ENCODE measurements at places on chromosomes 7 and 10.

- DNase-seq, result no peak
These were observed 1.7 kb downstream of the ADAM8 start for GRCh38 chr10:133274751-133275683.

DNA sequence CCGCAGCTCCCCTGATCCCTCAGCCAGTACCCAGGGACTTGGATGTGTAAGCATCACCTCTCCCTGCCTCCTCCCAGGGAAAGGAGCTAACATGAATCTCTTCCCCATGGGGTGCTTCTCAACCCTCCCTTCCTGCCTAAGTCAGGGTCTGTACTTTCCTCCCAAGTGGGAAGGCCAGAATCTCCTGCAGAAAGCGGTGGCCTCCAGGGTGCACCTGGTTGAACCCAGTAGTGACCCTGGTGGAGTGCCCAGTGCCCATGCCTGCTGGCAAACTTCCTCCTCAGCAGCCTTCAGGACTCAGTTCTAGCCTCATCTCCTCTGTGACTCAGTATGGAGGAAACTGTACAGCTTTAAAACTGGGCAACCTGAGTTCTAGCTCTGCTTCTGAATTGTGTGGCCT, 2.8 kb upstream of the LOXL4 start:
- no peak for DNase-seq

GRCh38 chr10:60426425-60426824, 36.8 kb upstream of the ANK3 start:
- peak; percentile 69 for DNase-seq

DNA sequence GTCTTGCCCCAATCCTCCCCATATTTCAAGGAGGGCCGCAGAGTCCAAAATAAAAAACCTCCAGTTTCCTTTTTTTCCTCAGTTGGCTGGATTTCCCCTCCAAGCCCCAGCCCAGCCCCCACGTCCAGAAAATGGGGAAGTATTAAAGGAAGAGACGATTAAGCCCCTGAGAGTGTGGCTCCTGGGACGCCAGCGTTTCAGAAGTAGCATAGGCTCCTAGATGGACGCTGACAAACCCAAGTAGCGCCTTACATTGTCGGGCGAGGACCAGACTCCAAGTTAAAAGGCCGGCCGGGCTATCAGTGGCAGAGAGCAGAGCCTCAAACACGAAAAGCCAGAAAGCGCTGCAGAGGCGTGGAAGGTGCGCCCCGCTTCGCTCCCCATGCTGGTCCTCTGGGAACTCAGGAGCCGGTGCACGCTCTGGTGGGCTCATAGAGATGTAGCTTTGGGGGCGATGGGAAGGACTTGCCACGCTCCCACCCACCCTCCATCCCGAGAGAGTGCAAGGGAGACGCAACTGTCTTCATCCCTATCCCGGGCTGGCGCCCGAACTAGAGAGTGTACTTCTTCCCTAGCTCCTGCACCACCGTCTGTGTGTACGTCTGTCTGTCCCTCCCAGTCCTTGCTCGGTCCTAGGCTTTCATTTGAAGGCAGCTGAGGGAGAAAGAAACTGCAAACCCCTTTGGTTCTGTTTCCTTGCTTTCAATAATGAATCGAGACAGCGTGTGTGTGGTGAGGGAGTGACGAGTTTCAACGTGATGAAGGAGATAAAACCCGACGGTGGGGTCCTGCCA, 6.3 kb upstream of the EMX2 start:
- DNase-seq, result no peak

DNA sequence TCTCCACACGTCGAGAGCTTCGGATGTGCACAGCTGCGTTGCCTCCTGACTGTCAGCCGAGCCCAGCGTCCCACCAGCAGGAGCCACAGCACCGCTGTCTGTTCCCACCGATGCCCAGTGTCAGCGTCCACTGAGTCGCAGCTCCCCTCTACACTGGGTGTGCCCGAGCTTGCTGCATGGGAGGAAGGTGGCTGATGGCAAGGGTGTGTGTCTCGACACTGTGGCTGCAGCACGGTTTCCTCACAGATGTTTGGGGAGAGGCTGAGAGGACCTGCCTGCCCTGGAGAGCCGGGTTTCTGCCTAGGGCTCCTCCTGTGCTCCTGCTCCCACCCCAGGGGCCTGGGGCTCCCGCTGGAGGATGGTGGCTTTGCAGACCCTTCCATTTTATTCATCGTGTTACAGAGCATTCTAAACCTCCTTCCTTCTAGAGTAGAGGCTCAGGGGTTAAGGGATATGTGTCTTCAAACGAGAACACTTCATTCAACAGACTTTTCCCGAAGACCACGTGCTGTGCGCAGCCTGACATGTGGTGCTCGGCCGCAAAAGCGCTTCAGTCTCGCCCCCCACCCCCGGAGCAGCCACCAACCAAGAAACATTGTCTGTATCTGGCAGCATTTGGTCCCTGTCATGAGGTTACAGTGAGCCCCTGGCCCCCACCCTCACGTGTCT, 384.8 kb downstream of the DNAJB6 start:
- no peak for DNase-seq

GRCh38 chr7:151038951-151039849, 9.1 kb upstream of the ASIC3 start:
- peak; percentile 63 for DNase-seq

- DNase-seq, result no peak
These were observed 3.4 kb upstream of the ITGB1 start for GRCh38 chr10:32961343-32961894.

- peak; percentile 56 for DNase-seq
These were observed 219.7 kb upstream of the STK17A start for GRCh38 chr7:43363035-43363791.

- DNase-seq, result no peak
These were observed 223.4 kb downstream of the SEC23IP start for GRCh38 chr10:120115959-120116358.

GRCh38 chr7:153858355-153858754, 193.8 kb upstream of the DPP6 start:
- DNase-seq, result no peak

DNA sequence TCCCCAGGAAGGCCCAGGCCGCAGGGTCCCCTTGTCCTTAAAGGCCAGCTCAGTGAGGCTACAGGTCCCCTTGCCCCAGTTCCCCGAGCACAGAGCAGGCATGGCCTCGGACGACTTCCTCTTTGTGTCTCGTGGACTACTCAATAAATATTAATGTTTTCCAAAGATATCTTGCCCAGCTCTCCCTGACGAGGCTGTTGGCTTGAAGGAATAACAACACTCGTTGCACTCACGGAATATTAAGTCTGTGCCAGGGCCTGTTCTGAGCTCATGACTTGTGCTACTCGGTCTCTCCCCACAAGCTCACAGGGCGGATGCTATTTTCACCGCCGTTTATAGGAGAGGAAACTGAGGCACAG, 68.2 kb downstream of the CUX1 start:
- DNase-seq, result no peak

DNA sequence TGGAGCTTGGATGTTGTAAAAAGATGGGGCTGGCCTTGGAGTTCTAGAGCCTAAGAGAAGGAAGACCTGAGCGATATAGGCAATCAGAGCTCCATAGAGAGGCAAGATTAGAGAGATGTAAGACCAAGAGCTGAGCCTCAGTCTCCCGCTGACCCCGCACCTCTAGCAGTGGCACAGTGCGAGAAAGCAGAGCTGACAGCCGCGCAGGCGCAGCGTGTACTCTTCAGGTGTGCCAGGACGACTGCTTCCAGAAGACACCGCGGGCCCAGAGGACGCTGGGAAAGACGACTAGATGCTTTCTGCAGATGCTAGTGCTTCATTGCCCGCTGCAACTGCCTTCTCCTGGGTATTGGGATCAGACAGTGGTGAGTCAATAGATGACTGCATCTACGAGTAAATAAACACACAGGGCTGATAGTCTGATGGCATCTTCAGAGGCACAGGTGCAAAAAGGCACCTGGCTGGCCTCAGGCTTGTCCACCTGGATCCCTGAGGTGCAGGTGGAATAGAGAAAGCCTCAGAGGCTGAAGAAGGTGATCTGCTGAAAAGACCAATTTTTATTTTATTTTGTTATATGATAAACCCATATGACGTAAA, 38.1 kb upstream of the CCDC6 start:
- DNase-seq, result no peak

DNA sequence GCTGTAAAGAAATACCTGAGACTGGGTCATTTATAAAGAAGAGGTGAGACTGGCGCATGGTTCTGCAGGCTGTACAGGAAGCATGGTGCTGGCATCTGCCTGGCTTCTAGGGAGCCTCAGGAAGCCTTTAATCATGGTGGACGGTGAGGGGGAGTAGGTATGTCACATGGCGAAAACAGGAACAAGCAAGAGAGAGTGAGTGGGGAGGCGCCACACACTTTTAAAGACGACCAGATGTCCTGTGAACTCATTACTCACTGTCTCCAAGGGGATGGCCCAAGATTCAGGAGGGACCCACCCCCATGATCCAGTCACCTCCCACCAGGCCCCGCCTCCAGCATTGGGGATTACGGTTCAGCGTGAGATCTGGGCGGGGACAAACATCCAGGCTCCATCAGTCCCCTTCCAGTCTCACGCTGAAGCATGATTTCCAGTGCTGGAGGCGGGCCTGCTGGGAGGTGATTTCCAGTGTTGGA, 3.2 kb downstream of the ZNF316 start:
- peak; percentile 44 for DNase-seq

GRCh38 chr10:47457528-47457820, 26.4 kb downstream of the ANXA8 start:
- DNase-seq, result no peak

DNA sequence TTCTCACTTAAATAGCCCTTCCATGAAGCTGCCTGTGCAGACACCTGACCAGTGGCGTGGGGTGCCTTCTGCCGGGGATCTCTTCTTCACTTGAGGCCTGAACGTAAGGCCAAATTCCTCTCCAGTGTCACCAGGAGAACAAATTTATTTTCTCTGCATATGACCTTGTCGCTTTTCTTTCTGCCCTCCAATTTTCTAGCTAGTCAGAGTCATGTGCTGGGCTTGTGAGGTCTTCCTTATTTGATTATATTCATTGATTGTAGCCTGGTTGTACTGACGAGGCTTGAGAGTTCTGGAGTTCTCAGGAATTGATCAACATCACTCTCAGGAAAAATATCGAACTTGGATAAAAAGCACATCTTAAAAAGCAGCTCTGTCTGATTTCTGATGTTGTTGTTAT, 255.7 kb downstream of the BUB3 start:
- no peak for DNase-seq

DNA sequence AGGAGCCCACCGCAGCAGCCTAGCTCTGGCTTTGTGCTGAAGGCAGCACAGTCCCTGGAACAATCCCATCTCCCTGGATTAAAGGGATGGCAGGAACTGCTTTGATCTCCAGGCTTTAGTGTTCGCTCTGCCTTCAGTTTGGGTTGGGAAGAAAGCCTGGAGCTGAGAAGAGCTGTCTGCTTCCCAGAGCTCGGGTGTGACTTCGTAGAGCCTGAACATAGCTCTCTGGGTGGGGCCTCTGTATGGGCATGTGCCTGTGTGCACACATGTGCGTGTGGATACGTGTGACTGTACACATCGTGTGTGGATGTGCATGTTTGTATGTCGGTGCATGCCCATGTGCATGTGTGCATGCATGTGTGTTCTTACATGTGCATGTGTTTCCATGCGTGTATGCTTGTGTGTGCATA, 8.7 kb downstream of the ADCY1 start:
- DNase-seq, result no peak

GRCh38 chr7:99793443-99793842, 9.5 kb upstream of the CYP3A4 start:
- no peak for DNase-seq

DNA sequence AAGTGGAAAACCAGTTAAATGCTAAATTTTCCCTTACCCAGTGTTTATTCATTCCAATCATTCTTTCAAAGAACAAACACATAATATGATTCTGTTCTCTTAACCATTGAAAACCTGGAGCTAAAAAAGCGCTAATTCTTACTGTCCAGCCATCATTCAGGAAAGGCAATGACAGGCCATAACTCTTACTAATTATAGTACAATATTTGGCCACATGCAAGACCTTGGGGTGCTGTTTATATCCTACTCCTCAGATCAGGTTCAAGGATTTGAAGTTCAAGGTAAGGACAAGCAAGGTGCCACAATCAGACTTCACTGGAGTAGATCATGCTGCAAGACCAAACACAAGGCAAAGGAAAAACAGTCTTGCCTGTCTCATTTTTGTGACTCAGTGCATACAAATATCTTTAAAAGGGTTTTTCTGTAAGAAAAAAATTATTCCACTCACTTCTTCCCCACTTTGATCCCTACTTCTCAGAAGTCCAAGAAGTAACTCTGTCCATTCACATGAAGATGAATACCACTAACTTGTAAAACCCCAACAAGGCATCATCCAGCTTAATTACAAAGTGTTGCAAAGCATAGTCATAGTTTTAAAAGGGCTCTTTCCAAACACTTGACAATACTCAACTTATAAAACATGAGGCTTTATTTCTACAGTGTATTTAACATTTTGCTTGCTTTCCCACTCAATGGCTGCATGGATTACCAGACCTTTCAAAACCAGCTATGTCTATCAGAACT, 153.0 kb downstream of the DOCK4 start:
- DNase-seq, result no peak

GRCh38 chr10:29610876-29611647, 23.7 kb downstream of the SVIL start:
- no peak for DNase-seq

DNA sequence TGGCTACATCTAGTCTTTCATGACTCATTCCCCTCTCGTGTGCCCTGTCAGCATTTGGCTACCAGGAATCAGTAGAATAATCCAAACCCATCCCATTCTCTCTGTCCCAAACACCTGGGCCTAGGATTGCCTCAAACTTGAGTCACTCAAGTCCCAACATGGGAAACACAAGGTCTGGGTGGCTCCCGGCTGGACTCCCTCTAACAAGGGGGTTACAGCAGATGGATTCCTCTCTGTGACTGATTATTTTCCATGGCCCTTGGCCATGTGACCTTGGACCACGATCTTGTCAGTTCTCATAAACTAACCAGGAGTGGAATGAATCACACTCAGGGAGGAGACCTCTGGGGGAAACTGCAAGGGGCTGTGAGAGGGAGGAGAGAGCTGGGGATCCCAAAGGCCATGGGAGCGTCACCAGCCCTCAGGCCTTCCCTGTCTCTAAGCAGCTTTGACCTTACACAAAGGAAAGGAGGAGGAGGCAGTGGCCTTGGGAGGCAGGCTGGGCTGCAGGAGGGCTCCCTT, 533.1 kb downstream of the KCNMA1 start:
- peak; percentile 53 for DNase-seq

GRCh38 chr7:103685646-103686045, 239.6 kb upstream of the SLC26A5 start:
- no peak for DNase-seq

DNA sequence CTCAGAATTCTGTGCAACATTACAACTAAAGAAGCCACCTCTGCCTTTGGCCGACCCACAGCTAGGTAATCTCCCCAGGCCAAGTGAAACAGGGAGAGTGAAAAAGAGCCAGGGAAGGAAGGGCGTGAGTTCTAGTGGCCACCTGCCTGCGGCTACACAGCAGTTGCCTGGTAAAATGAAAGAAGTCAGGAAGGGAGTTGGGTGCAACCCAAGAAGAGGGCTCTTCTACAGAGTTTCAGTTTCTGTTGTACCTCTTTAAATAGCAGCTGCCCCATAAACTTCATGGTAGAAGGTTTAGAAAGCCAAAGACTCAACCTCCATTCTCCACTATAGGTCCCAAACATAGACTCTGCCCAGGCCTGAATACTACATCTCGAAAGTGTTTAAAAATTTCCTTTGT, 76.2 kb upstream of the TMEM168 start:
- DNase-seq, result no peak

Measured in GM04504 (cell line).